Stimulated activated CD4-positive, alpha-beta T cell treated with anti-CD3 and anti-CD28 coated beads, TNF-alpha, amount 100 ng/mL, for 1 hour (primary cell): ENCODE measurements at places on chromosomes 4 and X.

DNA sequence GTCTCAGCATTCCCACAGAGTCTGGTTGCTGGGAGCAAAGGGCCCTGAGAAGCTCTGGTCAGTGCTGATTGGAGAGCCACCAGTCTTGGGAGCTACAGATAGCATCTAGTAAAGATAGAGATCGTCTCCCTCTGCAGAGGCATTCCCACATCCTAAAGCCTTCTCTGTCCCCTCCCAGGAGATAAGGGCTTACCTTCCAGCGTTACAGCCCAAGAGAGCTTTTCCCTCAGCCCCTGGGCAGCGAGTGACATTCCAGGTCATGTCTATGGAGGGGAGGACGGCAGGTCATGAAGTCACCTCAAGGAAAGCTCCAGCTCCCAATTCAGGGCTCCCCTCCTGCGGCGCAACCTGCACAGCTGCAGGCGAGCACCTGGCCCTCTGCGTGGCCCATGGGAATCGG is 29.9 kb downstream of the CLDN34 start:
- DNase-seq = no peak

DNA sequence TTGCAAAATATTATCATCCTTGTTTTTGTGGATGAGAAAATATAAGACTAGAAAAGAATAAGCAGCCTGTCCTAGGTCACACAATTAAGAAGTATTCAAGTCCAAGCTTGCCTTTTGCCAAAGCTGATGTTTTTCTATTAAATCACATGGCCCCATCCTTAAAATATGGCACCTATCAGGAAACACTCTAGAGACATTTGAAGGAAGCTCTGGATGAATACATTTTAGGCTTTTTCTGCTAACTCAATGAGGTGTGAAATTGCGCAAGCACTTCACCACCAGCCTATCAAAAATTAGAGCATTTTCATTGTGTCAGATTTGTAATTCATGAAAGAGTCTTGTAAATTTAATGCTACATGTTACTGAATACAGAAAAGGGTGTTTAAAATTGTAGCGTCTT is 251.1 kb upstream of the MAD2L1 start:
- no peak for DNase-seq

GRCh38 chr4:118058955-118059354 is 24.7 kb downstream of the NDST3 start:
- no peak for DNase-seq

DNA sequence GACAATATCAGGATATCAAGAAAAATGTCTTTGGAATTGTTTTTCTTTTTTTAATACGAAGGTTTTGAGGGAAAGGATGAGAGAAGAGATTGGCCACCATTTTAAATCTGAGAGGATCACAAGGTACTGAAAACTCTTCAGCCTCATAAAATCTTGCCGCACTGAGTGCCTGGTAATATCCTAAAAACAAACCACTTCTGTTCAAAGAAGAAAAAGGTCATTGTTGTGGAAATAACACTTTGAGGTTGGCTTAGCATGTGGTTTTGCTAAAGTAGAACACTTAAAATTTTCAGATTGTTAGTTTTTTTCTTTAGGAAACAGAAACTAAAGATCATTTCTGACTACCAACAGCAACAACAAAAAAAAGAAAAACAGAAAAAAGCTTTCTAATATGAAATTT is 1.0 kb upstream of the CLDN22 start:
- DNase-seq = no peak

GRCh38 chr4:79907001-79907400 is 166.0 kb downstream of the ANTXR2 start:
- no peak for DNase-seq

- DNase-seq = no peak
These were observed 117.8 kb upstream of the NKX1-1 start for GRCh38 chr4:1523907-1524636.

GRCh38 chr4:74005528-74005927 is 7.1 kb upstream of the CXCL5 start:
- DNase-seq = no peak

DNA sequence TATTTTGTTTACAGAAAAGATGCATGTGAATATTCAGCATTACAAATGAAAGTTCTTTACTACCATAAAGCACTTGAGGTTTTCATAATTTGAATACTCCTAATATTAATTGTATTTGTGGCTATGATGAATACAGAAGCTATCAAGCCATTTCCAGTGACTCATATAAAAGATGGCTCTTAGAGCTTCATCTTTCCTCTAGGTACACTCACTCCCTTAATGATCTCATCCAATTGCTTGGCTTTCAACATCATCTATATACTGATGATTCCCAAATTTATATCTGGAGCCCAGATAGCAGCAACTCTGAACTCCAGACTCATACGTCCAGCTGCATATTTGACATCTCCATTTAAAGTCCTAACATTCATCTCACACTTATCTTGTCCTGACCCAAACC is 183.4 kb upstream of the FAM241A start:
- DNase-seq = no peak

- no peak for DNase-seq
These were observed 210.4 kb downstream of the PAPSS1 start for GRCh38 chr4:107509615-107510014.

DNA sequence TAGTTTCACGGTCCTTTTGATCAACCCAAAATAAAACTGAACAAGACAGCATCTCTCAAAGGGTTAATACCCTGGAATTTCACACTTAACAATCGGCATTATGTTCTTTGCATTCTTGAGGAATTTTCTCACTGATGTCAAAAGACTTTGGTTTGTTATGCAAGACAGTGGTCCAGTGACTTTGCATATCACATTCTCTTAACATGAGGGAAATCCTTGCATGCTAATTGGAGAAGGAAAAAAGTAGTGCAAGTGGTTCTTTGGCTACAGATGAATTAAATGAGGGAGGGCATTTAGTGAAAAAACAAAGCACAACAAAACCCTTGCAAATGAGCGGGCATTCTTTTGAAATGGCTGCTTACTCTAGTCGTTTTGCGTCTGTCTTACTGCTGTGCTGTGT is 105.1 kb upstream of the LIMCH1 start:
- no peak for DNase-seq

DNA sequence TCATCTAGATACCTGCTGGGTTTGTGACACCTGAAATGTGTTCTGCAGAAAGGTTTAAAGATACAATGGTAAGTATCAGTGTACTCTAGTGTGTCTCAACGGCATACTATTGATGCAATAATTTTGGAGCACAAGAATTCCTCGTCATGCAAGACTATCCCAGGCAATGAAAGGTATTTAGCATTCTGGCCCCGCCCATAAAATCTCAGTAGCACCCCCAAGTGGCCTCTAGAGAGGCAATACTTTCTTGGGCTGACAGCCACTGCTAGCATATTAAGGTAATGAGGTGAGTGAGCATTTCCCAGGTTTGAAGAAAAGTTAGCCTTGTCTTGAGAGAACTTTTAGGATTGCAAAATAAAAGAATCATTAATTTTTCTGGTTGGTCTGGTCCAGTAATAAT is 24.0 kb downstream of the TAB3 start:
- no peak for DNase-seq

- DNase-seq = peak; percentile 95
These were observed at the start of gene ARAF for GRCh38 chrX:47560934-47561658. Gene ARAF (plus strand): TSS chrX:47561205. CDS start chrX:47562968, 1,763 bp downstream.

GRCh38 chr4:72112514-72113156 is 80.8 kb downstream of the NPFFR2 start:
- no peak for DNase-seq

GRCh38 chr4:7238300-7238960 is 46.1 kb downstream of the SORCS2 start:
- DNase-seq = no peak

DNA sequence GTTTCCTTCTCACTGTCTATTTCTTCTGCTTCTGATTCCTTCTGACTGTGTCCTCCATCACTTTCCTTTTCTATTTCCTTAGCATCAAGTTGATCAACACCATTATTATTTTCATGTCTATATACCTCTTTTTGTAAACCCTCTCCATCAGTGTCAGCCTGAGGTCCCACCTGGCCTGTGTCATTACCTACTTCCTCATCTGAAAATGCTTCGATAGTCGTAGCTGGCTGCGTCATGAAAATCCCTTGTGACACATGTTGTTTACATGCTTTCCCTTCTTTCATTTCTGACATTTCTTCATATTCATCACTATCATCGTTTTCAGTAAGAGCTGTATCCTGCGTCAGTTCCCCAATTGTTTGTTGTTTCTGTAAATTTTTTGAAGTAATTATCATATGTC is 39.6 kb downstream of the RPGR start:
- no peak for DNase-seq

DNA sequence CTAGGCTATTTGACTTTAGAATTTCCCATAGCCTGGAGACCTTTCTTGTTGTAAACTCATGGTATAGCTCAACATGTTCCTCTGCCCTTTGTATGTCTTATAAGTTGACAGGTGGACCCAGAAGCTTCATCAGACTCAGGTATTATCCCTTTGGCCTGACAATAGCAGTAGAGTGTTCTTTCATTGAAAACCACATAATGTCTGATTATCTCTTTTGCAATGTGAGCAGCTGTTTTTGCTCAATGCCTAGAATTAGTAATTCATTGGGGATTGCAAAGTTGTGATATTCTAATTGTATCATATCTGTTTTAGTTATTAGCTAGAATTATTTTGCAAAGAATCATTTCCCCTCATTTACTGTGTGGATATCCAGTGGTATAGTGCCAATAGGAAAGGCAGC is 27.5 kb downstream of the TBC1D19 start:
- DNase-seq = no peak

DNA sequence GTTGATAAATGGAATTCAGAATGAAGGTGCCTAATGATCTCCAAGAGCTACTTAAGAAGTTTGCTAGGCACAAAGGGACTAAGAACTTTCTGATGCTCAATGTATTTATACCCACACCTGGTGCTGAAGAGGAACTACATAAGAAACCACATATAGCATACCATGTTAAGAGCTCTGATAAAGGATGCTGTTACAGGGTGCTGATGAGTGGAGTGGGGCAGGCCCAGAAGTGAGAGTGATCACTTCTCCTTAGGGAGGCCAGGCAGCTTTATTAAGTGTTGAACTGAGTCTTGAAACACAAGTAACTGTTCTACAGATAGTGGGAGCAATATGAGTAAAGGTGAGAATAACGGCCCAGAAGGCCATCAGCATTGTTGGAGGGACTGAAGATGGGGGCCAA is 68.3 kb upstream of the CHRDL1 start:
- no peak for DNase-seq

- no peak for DNase-seq
These were observed 24.6 kb upstream of the NAP1L2 start for GRCh38 chrX:73239242-73239641.

- no peak for DNase-seq
These were observed 23.2 kb downstream of the VEGFC start for GRCh38 chr4:176769514-176769913.

GRCh38 chr4:107404591-107405300 is 315.3 kb downstream of the PAPSS1 start:
- no peak for DNase-seq

- DNase-seq = no peak
These were observed 45.1 kb upstream of the HPF1 start for GRCh38 chr4:169802873-169803272.

DNA sequence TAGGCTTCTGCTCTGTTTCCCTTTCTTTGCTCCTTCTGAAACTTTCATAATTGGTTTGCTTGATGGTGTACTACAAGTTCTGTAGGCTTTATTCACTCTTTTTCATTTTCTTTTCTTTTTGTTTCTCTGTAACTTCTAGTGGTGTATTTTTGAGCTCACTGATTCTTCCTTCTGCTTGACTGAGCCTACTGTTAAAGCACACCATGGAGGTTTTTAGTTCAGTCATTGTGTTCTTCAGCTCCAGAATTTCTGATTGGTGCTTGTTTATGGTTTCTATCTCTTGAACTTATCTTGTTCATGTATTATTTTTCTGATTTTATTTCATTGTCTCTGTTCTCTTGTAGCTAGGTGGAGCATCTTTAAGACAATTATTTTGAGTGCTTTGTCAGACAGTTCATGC is 33.4 kb upstream of the C4orf54 start:
- DNase-seq = no peak

GRCh38 chrX:115898382-115899001 is 272.1 kb upstream of the AGTR2 start:
- peak; percentile 60 for DNase-seq

- no peak for DNase-seq
These were observed 22.3 kb upstream of the EMCN start for GRCh38 chr4:100540131-100540530.

DNA sequence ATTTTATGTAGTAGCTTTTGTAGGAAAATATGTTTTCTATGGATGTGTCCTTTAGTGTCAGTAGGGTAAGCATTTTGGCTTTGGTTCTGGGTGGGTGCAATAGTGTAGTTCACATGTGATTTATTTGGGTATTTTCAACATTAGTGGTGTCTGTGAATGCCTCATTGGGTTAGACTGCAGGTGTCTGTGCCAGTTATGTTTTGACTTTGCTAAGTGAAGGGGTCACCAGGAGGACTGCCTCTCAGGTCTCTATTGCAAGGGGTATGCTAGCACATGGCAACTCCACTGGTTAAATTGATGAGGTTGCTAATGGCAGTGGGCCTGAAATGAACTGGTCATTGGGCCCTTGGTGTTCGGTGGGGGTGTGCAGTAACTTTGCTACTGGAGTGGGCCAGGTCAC is 467.1 kb downstream of the NAF1 start:
- DNase-seq = no peak

DNA sequence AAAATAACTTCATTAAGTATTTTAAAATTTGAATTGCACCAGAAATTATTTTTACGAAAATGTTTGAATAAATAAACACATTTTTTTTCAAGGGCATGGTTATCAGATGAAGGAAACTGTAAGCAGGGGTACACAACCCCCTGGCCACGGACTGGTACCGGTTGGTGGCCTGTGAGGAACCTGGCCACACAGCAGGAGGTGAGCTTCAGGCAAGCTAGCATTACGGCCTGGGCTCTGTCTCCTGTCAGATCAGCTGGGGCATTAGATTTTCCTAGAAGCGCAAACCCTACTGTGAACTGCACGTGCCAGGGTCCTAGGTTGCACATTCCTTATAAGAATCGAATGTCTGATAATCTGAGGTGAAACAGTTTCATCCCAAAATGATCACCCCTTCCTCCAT is 1499.7 kb upstream of the AGA start:
- DNase-seq = no peak

DNA sequence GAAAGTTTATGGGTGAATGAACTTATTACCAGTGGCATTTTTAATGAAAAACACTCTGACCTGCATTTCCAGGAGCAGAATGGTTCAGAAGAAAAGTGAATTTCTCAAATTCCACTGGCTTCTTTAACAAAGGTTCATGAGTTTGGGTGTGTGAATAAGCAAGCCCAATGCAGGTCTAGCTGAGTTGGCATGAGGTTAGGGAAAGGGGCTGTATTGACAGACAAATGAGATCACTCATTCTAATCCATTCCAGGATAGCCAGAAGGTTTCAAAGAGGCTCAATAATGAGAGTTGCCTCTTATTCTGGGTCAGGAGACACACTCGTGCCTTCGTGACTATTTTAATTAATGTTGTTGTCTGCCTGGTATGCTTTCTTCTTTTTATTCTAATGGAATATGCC is 43.7 kb upstream of the NPY2R start:
- no peak for DNase-seq
